Activated CD4-positive, alpha-beta memory T cell treated with anti-CD3 and anti-CD28 coated beads for 36 hours (primary cell): ENCODE measurements at places on chromosomes 2 and 18.

DNA sequence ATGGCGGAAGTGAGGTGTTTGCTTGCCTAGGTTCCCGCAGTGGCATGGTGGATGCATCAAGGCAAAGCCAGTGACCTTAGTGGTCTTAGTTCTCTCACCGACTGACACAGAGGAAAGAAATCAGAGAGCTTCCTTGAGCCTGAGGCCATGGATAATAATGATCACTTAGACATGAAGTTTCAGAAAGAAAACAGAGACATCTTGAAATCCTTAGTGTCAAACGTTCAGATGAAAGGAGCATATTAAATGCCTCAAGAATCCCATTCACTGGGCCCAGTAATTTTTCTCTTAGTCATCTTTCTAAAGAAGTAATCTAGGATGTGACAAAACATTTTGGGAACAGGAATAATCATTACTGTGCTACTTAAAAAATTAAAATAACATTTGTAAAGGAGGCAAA is 35.2 kb downstream of the COPS8 start:
- DNase-seq = no peak

GRCh38 chr2:74625658-74626425 is 22.3 kb downstream of the M1AP start:
- no peak for DNase-seq

- DNase-seq = no peak
Measured at GRCh38 chr2:86446060-86446459, 4.9 kb downstream of the KDM3A start.

- DNase-seq = no peak
Measured at GRCh38 chr18:29147944-29148343, 971.0 kb upstream of the CDH2 start.

GRCh38 chr2:60675301-60675700 is 80.8 kb upstream of the PAPOLG start:
- DNase-seq = no peak

DNA sequence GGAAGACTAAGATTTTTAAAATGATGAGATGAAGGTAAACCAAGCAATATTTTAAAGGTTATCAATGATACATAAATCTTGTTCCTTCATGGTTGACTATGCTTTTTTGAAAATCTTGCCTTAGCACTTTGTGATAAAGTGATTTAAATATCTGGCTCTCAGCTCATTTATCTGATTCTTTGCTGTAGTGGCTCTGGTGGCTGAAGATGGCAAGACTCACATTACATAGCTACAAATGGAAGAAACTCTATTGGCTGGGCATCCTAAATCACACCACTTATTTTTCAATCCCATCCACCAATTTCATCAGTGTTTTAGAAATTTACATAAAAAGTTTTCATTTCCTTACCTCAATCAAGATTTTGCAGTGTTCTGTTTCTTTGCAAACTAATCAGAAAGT is 16.6 kb upstream of the APCDD1 start:
- DNase-seq = no peak

DNA sequence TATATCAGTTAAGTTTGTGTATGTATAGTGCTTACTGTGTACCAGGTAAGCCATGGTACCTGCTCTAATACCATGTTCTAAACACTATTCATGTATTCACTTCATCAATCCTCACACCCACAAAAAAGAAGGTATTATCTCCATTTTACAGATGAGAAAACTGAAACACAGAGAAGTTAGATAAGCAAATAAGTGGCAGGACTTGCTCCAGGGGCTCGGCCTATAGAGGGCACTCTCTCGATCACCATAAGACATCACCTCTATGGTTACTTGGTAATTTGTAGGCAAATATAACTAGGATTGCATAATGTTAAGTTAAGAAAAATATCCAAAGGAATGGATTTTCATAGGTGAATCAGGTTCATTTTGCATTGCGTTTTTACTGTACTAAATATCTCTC is 118.1 kb upstream of the FN1 start:
- DNase-seq = no peak

DNA sequence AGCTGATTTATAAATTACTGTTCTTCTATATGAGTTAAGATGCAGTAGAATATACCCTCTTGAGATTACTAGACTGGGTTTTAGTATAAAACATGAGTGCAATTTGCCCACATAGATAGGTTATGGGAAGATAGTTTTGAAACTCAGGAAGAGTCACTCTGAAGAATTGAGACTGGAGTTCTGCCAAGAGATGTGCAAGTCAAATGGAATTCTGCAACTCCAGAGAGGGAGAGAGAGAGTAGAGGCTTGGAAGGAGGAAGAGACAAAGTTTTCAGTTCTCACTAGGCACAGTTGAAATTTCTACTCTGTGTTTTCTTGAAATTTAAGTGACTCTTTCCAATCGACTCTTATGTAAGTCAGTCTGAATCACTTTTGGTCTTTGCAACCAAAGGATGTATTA is 878.8 kb downstream of the TSN start:
- no peak for DNase-seq

DNA sequence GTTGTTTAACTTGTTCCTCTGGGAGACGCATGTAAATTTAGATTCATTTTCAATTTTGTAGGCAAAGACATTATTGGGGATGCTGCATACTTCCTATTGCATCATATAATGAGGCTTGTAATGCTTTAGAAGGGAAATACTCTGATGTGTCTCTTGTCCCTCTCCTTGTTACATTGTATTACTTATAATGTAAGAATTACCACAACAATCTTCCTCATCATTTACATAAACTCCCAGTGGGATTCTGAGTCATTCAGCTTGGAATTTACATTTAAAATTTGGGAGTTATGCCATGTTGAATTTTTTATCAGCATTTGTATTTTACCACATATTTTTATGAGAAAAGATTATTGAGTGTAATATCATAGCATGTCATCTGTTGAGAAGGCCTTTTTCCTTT is 963.4 kb upstream of the NRXN1 start:
- no peak for DNase-seq

- peak; percentile 44 for DNase-seq
Measured at GRCh38 chr2:181300600-181301291, 156.4 kb upstream of the ITGA4 start.

- no peak for DNase-seq
Measured at GRCh38 chr2:37654932-37655841, 16.3 kb downstream of the CDC42EP3 start.

DNA sequence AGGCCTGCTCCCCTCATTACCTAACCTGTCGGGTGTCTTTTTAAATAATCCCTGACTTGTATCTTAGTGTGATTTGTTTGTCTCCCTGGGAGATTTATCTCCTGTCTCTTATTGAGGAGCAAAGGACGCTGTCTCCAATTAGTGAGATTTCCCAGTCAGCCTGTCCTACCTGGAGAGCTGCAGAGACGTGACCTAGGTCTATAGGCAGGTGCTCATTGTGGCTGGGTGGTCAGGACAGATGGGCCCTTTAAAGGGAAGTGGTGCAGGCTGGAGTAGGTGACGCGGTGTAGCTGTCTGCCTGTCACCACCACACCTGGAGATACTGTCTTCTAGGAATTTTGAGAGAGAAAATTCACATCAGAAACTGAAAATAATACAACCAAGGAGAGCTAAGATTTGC is 28.0 kb downstream of the PLB1 start:
- no peak for DNase-seq

GRCh38 chr2:105858868-105859693 is 114.4 kb downstream of the NCK2 start:
- DNase-seq = peak; percentile 53

DNA sequence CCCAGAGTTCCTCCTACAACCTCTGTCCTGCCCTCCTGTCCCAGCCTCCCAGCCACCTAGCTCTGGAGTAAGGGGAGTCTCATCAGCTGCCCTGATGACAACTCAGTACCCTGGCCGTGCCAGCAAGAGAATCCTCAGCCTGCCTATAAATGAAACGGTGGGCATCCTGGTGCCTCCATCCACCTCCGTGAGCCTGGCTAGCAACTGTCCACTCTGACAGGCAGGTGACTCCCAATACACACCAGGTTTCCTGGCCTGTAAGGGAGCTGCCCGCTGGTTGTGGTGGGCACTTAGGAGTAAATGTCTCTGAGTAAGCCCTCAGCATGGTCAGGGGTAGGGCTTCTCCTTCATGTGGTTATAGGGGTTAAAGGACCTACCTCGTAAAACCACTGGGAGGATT is 81.5 kb downstream of the XDH start:
- no peak for DNase-seq

DNA sequence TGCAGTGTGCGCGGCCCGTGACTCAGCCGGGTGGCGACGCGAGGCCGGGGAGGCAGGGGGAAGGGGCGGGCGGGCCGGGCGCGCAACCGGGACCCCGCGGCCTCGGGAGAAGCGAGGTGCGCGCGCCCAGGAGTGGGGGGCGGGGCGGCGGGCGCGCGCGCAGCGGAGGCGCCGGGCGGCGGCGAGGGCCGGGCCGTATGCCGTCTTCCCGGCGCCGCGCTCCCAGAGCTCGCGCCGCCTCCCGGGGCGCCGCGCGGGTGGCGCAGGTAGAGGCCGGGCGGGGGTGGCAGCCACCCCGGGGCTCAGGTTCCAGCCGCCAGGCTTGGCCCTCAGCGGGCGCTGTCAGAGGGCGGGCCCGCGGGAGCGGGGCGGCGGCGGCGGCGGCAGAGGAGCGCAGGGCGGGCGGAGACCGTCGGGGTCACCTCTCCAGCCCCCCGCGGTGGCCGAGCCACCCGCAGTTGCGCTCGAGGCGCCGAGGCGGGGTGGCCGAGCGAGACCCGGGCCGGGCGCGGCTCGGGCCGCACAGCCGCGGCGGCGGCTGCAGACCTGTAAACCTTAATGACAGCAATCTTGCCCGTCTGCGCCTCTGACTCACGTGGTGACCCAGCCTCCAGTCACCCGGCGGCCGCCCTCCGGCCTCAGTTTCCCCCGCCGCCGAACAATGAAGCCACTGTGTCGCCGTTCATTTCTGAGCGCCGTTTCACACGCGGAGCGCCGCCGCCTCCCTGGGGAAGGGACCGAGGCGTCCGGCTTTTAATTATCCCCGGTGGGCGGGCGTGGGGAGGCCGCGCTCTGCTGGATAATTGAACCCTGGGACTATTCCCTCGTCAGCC is 25.3 kb upstream of the SMAD7 start:
- peak; percentile 72 for DNase-seq

GRCh38 chr2:105248316-105249070 is 7.0 kb downstream of the GPR45 start:
- no peak for DNase-seq

DNA sequence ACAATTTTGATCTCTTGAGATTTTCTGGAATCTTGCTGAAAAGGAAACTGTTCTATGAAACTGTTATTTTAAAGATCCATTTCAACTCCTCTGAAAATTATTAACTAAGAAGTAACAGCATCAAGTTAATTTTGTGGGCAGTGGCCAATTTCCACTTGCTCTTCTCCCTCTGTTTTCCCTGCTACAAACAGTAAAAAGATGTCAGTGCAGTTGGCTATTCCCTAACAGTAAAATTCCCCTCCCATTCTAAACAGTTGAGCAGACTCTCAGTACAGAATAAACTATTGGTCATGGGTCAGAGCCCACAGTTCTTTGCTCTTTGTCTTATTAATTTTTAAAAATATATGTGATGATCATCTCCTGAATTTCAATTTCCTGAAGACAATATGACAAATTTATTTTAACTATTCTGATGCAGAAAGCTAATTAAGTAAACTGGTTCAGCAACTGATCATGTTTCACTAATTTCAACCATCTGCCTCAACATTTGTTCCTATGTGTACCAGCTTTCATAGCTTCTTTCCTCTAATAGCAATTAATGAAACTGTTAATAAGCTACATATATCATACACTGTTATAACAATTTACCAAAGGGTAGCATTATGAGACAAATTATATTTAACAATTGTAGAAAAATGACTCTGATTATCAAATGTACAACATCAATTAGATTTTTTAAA is 41.1 kb upstream of the GALNT5 start:
- no peak for DNase-seq

- no peak for DNase-seq
Measured at GRCh38 chr2:189467593-189467992, 26.3 kb downstream of the WDR75 start.

GRCh38 chr2:218022851-218023530 is 20.2 kb upstream of the TNS1 start:
- DNase-seq = no peak

DNA sequence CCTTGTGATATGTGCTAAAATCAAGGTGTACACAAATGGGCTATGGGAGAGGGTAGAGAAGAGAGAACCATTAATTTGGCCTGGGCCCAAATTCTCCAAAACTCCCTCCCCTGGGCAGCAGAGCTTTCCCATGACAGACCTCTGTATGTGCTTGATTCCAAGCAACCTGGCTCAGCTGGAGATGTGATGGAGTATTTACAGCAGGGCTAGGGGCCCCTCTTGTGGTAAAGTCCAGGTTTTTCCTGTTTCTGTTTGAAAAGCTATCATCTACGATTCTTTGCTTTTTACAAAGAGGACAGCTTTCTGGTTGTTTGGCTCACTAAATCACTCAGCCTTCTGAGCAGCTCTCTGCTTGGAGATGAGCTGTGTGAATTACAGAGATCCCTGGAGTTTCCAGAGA is 40.3 kb downstream of the KCNS3 start:
- no peak for DNase-seq

GRCh38 chr2:140063356-140063755 is 1283.2 kb upstream of the NXPH2 start:
- no peak for DNase-seq

DNA sequence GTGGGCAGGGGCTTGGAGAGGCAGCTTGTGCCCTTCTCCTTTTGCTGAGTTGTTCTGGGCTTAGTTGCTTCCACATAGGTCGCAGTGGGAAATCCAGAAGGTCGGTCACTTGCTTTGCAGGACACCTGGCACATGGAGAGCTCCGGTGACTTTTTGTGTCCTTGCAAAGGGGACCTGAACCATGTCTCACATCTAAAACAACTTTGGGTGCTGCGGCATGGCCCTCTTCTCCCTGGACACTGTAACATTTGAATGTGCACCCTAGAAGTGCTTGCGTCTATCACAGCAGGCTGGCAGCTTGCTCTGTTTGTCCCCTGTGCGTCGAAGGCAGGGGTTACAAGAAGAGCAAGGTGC is 189.9 kb upstream of the TWIST2 start:
- no peak for DNase-seq

DNA sequence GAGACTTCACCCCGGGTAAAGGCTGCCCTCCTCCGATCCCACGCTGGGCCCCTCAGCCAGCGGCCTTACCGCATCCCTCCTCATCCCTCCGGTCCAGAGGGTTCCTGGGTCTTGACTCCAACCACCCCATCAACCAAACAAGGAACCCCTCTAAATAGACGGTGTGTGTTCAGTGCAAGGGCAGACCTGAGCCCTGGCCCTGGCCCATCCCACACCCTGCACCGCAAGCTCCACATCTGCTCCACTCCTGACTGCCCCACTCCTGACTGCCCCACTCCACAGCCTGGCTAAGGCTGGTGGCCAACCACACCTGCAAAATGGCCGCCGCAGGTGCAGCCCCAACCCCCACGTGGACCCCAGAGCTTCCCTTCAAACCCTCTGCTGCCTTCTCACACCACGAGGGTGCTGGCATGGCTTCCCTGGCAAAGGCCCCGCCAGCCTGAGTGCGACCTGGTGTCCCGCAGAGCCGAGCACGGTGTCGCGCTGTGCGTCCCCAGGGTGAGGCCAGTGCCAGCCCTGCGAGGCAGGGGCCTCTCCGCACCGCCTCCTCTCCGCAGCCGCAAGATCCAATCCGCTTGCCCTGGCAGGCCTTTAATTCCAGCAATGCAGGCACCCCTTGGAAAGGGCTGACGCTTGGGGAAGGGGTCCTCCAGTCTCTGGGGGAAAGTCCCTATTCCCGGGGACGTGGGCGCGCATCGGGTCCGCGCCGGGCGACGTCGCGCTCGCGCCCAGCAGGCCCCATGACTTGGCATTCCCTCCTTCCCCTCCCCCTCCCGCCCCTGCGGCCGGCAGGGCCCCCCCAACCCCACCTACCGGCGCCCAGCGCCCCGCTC is 1.5 kb downstream of the KIF1A start:
- no peak for DNase-seq
